NCI-H446 (cell line): ENCODE measurements at places on chromosomes 2 and 18.
A peak's percentile ranks its signal among the peaks of the same experiment; 100 is the strongest.

GRCh38 chr2:191228861-191229260 is 16.3 kb upstream of the MYO1B start:
- DNase-seq = peak; percentile 62

DNA sequence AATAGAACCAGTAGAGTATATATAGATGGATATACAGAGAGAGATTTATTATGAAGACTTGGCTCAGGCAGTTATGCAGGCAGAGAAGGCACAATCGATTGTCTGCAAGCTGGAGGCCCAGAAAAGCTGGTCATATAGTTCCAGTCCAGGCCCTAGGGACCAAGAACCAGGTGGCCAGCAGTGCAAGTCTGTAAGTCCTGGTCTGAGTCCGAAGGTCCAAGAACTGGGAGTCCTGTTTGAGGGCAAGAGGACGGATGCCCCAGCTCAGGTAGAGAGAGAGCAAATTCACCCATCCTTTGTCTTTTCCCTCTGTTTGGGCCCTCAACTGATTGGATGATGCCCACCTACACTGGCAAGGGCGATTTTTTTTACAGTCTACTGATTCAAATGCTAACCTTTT is 164.6 kb downstream of the CAMKMT start:
- DNase-seq = no peak

DNA sequence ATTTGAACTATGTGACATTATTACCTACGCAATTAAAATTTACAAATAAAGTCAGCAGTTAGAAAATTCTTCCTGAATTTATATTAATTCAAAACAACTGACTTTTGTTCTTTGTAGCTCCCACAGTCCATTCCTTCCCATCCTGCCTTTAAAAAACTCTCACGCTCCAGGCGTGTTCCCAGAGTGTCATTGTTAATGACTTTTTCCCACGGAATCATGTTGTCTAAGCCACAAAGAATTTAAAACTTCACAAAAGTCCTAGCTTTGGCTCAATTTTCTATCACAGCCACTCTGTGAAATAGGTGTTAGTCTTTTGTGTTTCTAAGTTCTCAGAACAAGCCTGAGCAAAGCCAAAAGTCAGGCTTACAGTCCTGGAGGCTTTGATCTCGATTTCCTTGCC is 26.5 kb downstream of the SLC1A4 start:
- DNase-seq = no peak

- no peak for DNase-seq
Measured at GRCh38 chr2:231810905-231811304, 24.7 kb downstream of the COPS7B start.

DNA sequence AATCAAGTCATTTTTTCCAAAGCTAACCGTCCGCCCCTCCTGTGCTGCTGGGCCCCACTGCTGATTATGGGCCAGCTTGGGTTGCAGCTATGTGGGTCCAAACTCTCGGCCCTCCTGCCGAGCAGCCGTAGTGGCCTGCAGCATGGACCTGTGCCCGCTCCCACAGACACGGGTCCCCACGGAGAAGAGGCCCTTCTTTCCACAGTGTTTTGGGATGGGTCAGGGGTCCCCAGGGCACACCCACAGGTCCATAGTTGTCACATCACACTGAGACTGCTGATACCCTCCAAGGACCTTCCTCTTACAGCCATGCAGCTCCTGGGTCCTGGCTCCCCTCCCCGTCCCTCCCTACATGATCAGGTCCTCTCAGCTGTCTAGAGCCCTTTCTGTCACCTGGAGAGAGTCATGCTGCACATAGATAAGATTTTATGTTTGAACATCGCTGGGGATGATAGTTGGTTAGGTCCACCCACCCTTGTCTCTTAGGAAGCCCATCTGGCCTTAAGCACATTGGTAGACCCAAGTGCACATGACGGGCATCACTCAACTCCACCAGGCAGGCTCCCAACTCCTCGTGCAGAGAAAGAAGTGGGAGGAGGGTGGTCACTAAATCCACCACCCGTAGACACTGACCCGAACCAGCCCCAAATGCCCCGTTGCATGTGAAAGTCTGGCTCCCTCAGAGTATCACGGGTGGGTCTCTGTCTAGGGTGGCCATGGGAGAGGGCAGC is 17.5 kb downstream of the GPR55 start:
- no peak for DNase-seq

- DNase-seq = no peak
Measured at GRCh38 chr2:125822746-125823145, 833.2 kb upstream of the GYPC start.

DNA sequence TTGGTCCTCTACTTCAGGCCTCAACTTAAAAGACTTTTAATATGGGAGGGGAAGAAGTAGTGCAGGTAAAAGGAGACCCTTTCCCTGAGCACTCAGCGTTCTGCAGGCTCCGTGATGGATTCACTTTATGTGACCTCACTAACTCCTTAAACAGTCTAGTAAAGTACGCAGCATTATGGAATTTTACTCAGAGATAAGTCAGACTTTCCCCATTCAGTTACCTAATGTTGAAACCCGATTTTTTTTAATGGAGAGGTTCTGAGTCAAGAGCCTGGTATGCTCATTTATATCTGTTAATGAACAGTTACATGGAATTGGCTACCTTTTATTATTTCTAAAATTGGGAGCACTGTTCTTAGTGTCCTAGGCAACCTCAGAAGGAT is 34.1 kb downstream of the RASGRP3 start:
- no peak for DNase-seq
